CD4-positive, alpha-beta T cell treated with Interleukin-12 subunit alpha and Interleukin-12 subunit beta, for 1 hour (primary cell): ENCODE measurements at places on chromosomes 7 and 10.

DNA sequence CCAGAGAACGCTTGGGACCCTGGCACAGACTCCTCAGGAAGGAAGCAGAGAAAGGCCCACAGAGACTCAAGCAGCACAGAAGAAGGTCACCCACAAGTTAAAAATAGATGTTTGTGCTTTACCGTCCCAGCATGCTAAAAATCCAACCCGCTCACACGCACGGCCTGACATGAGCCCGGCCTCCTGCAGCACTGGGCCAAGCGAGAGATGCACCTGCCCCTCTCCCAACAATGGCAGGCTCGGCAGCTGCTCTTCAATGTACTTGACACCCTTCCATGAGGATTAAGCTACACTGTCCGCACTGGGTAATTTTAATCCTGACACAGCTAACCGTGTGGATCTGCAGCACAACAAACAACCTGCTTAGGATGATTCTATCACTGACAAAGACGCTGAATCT, 9.3 kb downstream of the DIP2C start:
- no peak for DNase-seq

GRCh38 chr10:33193701-33194521, 140.6 kb downstream of the NRP1 start:
- DNase-seq: no peak

GRCh38 chr10:21084700-21085099, 187.6 kb upstream of the NEBL start:
- no peak for DNase-seq

- DNase-seq: no peak
Measured at GRCh38 chr10:4790045-4790444, 36.0 kb upstream of the AKR1E2 start.

DNA sequence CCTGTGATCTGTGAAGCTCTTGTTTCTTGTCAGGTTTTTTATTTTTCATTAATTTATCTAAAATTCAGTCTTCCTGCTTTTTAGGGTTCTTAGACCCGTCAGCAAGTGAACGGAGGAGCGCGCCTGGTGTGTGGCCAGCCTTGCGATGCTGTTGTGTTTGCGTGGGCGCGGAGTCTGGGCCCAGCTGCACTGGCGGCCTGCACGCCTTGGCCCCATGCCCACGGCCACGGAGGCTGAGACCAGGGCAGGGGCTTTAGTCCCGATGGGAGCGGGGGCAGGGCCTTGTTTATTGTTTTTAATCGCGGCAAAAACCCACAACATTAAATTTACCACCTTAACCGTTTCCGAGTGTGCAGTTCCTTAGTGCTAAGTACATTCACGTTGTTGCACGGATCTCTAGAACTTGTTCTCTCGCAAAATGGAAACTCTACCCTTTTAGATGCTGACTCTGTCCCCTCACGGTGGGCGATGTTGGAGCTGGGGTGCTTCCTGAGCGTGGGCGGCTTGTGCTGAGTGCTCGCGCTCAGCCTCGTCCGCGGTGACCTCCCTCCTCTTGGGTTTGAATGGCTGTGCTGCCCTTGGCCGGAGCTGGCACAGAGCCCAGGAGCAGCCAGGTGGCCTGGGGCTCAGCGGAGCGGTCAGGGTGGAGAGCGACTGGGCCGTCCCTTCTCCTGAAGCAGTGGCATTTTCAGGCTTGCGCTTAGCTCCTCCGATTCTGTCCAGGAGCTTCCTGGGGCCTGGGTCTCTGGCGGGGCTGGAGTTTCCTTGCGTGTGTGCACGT, 69.1 kb downstream of the INPP5A start:
- no peak for DNase-seq

DNA sequence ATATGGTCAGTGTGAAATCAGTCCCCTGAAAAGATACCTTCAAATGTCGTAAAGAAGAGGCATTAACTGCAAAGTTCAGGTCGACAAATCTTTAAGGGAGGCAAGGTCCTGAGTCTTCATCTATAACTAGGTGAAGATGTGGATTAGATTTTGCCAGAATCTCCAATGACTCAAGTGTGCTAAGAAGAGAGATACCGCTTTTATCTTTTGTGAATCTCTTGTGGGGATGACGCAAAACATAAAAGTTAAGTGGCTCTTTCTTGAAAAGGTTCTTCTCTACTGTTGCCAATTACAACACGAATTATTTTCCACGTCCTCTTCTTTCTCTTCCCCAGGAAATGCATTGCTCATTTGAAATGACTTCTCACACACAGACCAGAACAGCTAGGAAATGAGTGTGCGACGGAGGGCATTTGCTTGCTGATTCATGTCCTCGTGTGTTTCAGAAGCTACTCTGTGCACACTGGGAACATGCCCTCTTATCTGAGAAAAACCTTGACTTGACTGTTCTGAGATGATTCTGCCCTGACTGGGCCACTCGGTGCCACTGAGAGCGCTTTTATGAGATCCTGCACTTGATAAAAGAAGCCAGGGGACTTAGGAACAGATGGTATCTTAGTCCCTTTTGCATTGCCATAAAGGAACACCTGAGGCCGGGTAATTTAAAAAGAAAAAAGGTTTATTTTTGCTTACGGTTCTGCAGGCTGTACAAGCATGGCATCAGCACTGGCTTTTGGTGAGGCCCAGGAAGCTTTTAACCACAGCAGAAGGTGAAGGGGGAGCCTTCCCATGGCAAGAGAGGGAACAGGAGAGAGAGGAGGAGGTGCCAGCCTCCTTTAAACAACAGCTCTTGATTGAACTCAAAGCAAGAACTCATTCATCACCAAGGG, 169.5 kb upstream of the PFKP start:
- no peak for DNase-seq

DNA sequence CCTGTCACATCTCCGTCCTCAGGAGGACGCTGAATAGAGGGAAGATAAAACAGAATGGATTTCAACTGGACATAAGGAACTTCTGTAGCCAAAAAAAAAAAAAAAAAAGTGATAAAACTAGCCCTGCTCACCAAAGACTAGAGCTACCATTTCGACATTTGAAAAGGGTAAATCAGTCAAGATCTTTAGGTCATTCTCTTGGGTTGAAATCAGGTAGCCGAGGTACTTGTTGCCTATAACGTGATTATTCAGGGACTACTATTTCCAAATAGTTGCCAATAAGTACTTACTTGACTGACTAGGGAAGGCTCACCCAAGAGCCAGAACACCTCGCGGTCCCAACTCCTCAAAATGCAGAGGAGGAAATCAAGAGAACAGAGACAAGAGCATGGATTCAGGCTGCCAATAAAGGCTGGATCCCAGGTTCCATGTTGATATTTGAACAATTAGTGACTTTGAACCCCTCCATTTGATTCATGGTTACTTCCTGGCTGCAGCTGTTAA, 2.0 kb downstream of the RHEB start:
- no peak for DNase-seq

- DNase-seq: peak; percentile 58
Measured at GRCh38 chr7:121547544-121548092, 151.5 kb upstream of the FAM3C start.

DNA sequence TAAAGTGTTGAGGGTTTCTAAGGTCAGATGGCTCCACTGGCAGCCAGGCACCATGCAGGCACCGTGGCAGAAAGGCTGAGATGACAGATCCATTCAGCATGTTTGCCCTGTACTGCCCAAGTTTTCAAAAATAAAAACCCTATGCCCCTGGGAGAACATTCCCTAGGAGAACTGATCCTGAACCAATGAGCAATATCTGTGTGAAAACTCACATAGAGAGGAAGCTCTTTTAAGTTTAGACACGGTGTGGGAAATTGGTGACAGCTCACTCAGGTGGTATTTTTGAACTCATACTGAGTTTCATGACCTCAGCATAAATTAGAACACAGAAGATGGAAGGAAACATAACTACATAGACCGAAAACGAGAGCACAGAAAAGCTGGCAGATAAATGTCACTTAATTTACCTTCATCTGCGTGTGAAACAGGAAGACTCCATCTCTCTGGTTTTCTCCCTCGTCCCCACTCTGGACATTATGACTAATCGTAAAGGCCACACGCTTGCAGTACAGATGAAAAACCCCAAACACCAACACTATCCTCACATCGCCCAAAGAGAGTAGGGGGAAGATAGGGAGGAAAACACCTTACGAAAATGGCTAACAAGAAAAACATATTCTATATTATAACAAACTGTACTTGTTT, 127.8 kb downstream of the ICA1 start:
- peak; percentile 55 for DNase-seq

GRCh38 chr7:55066524-55066923, 47.7 kb downstream of the EGFR start:
- DNase-seq: no peak

GRCh38 chr7:143945423-143945822, 9.2 kb upstream of the OR2F1 start:
- no peak for DNase-seq

DNA sequence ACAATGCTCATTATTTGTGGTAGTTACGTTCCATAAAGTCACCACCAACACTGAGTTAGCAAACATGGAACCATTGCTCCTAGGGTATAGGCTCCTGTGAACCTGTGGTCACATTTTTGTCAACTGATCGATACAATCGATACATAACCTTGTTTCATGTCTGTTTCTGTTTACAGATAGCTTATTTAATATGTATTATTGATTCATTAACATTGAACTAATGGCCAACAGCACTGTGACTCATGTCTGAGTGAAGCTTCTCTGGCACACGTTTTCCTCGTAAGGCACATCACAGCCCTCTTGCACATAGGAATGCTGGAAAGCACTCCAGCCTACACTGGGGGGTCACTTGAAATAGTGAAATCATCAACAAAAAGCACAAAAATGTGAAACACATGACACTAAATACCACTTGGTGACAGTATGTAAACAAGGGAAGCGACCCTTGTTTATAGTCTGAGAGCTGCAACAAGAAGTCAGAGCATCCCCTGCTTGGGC, 27.0 kb downstream of the GHRHR start:
- DNase-seq: no peak

DNA sequence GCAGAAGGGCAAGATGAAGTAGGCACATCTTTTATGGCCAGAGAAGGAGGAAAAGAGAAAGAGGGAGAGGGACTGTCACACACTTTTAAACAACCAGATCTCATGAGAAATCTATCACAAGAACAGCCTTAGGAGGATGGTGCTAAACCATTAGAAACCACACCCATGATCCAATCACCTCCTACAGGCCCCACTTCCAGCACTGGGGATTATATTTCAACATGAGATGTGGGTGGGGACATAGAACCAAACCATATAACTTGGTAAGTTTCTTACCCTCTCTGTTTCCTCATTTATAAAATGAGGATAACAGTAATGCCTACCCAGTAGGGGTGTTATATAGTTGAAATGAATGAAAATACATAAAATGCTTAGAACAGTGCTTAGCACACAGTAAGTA, 66.0 kb downstream of the CHCHD3 start:
- DNase-seq: no peak

- DNase-seq: no peak
Measured at GRCh38 chr10:78377356-78377755, 343.7 kb downstream of the RPS24 start.

DNA sequence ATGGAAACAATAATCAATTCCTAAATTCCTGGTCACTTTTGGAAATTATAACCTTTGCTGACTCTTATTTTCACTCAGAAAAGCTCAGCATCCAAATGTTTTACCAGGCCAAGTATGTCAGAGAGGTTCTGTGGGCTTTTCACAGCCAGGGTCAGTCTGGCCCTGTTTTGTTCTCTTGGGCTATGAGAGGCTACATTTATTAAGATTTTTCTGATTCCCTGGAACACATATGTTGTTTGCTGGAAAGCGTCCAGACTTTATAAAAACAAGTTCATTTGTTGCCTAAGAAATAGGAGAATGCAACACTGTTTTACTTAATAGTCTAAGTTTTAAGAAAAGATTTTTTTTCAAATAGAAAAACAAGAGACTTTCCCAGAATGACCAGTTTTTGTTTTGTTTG, 238.4 kb upstream of the PLXDC2 start:
- no peak for DNase-seq

- DNase-seq: no peak
Measured at GRCh38 chr7:101205901-101206664, 5.2 kb upstream of the MOGAT3 start.

DNA sequence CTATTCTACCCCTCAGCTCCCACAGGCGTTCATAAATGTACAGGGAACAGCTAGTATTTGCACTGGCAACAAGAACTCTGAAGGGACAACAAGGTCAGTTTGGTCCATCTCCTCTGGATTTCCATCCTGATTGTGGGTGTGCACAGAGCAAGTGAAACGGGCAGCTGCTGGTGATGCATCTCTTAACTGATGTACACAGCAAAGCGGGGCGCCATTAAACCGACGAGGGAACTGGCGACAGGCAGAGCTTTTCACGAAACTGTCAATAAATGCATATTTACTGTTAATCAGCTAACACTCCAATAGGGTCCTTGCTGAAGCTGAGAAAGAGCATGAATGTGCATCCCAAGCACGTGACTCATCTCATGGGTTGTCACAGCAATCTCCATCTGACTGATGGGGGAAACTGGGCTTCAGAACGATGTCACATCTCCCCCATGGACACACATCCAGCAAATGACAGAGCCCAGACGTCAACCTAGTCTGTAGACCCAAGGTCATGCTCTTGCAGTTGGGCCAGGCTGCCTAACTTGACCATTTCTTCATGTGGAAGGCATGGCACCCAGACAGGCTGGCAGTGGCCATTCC, 54.2 kb downstream of the FAM53B start:
- no peak for DNase-seq

DNA sequence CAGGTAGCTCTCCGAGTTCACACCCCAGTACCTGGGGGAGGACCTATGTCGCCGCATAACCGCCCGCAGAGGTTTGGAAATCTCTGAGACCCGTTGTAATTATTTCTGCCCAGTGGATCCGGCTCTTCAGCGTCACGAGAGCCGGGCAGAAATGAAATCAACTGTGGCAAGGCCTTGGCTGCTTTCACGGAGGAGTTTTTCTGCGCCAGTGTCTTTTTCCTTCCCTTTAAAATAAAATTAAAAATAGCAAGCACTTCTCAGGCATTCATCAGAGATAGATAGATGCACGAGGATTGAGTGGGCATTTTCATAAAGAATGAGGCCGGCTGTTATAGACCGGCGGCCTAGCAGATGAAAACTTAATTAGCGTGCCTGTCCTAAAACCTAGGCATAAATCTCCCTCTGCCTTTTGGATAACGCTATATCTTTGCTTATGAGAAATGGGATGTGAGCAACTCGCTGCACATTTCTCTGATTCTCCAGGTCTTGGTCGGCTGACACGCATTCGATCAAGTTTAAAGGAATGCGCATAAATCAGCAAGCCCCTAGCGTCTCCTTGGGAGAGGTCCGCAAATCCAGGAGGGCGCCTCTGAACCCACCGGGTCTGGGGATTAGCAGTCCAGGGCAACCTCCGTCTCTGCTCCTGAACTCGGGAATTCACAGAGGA, 6.4 kb downstream of the HOXA13 start:
- no peak for DNase-seq
